Activated CD8-positive, alpha-beta memory T cell treated with anti-CD3 and anti-CD28 coated beads for 1 hour (primary cell): ENCODE measurements at places on chromosomes 3 and 15.

DNA sequence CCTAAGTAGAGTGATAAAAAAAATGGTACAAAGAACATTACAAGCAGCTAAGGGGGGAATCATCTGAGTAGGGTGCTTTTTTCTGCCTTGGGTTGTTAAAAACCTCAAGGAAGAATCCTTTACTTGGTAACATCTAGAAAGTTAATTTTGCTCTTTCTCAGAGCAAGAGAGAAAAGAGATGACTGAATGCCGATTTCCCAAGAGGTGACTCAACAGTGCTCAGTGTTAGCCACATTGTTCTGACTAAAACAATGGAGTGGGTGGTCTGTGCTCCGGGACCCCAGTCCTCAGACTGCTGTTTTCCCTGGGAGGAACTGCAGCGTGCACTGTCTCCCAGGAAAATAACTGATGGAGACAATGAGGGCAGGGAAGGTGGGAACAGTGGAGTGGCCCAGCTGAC, 41.1 kb upstream of the RASGRP1 start:
- DNase-seq: no peak

- DNase-seq: no peak
Observed at GRCh38 chr3:18090377-18090776, 334.8 kb downstream of the SATB1 start.

GRCh38 chr3:172853921-172854666, 103.6 kb downstream of the ECT2 start:
- no peak for DNase-seq

DNA sequence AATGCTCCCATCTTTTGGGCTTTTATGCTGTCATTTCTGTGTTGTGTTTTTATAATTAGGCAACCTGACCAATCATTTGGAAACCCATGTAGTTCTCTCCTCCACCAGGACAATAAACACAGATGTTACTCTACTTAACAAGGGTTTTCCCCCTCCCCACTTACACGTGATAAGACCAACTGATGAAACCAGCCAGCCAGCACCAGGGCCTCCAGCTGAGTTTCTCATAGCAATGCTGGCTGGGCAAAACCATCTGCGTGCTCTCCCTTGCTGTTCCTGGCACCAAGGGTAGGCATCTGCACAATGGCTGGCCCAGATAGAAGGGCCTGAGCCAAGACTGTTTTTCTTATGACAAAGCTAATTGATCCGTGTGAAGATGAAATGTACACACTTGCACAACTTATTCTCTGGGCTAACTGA, 310.4 kb downstream of the PLCL2 start:
- DNase-seq: no peak

GRCh38 chr3:69737392-69737791, 1.9 kb upstream of the MITF start:
- no peak for DNase-seq

- DNase-seq: no peak
Observed at GRCh38 chr3:39783680-39784079, 25.7 kb upstream of the MYRIP start.
